NCI-H2171 treated with DMSO at 0.1 percent for 48 hours (cell line): ENCODE measurements at places on chromosomes 13 and 19.

DNA sequence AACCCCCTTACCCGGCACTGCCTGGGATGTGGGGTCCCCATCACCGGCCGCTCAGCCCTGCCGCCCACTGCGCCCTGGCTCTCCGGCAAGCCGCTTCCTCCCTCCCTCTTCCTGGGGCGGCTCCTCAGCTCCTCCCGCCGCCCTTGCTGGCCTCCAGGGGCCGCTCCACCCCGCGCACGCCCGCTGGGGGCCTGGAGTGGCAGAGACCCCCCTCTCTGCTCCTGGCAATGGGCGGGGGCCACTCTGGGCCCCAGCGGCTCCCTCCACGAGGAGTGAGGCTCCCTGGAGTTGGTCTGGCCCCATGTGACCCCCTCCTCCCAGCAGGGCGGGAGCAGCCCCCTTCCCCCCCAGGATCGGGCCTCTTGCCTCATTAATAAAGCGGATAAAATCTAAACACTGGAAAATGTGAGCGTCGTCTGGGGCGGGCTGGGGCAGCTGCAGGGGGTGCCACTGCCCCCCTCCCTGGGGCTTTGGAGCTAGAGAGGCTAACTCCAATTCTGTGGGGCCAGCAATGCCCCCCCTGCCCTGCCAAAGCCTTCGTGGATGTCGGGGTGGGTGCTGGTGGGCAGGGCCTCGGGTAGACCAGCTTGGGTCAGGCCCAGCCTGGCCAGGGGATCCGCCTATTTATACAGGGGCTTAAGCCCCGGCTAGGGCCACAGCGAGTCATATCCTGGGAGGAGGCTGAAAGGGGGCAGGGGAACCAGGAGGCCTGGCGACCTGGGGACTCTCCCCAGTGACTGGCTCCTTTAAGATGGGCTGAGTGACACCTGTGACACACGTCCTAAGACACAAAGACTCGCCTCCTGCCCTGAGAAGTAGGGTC lies at the start of gene PTGER1:
Gene PTGER1 (minus strand): TSS at position 104 of the 823 bp plus-strand sequence. CDS start 1,034 bp downstream, outside the sequence.
- DNase-seq: no peak

- DNase-seq: no peak
Observed at GRCh38 chr13:29496241-29496712, 99.2 kb downstream of the SLC7A1 start.

DNA sequence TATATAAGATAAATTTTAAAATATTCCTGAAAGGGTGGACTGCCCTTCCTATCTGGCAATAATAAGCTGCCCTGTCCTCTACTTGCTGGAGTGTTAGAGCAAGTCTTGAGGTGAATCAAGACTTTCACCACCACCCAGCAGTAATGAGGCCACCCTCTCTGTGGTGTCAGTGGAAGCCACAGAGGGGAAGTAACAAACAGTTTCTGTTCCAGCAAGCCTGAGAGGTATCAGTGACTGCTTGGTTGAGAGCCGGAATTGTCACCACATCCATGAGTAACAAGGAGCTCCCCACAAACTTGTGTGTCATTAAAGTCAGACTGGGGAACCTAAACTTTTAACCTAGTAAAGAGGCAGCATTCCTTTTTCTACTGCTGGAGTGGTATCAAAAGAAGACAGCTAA lies 532.7 kb upstream of the SPRY2 start:
- no peak for DNase-seq

DNA sequence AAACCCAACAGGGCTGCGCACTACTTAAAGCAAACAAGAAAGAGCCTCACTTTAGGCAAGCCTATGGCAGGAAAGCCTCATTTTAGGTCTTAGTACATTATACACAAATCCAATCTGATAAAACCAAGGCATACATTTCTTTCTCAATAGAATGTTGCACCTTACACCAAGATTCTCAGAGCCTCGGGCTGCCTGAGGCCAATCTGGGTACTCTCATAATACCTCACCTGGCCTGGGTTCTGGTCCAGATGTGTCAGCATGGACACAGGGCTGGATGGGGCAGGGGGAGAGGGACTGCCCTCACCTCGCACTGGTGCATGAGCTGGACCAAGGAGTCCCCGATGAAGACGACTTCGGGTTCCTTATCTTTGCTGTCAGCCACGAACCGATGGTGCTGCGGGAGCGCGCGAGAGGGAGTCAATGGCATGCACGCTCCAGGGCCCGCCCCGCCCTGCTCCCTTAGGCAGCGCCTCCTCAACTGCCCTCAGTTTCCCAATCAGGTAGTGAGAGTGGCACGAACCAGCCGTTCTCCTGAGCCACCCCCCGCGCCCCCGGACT lies at the start of gene PRR19:
Gene PRR19 (plus strand): TSS at position 487 of the 558 bp plus-strand sequence. CDS start 7,453 bp downstream, outside the sequence.
- DNase-seq: peak; percentile 51

DNA sequence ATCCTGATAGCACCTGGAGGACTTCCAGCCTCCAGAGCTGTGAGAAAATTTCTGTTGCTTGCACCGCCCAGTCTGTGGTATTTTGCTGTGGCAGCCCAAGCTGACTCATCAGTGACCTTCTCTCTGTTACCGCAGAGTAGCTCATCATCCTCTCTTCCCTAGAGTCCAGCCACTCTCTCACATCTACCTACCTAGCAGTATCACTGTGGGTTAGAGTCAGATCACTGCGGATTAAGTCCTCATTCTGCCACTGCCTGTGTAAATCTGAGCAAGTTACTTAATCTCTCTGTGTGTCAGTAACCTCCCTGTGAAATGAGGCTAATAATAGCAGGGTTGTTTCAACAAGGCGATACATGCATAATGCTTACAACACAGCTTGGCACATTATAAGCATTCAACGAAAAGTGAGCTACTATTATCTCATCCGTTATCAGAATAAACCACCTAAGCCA lies 40.3 kb upstream of the USPL1 start:
- DNase-seq: no peak

DNA sequence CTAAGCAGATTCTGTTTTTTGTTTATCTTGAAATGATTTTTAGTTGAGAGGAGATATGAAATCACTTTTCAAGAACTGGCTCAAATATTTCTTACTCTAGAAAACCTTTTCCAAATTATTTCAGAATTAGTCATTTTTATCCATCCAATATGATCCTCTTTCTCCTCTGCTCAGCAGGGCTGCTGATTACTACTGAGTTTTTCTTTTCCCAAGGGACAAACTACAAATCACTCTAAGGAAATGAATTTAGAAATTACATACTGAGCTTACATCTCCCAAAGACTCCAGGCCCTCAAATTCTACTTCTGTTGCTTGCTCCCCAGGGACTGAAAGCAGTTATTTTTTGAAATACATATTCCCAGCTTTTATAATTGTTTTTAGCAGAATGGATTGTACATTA lies 87.4 kb upstream of the UFM1 start:
- DNase-seq: no peak

- no peak for DNase-seq
Observed at GRCh38 chr19:18433735-18434398, 4.1 kb downstream of the ISYNA1 start.

DNA sequence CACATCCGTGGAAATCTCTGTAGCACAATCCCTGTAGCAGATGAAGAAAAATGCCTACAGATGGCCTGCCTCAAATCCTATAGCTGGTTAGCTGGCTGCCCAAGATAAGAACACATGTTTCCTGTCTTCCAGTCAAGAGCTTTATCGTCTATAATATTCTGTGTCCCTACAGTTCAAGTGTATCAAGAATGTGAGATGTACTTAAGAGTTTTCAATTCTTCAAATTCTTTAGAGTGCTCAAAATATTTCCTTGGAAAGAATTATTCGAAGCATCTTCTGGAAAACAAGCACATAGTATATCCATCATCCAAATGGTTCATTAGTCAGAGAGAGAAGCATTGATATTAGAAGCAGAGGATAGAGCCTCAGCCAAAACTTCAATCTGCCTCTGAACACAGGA lies 239.8 kb downstream of the COG6 start:
- DNase-seq: no peak

DNA sequence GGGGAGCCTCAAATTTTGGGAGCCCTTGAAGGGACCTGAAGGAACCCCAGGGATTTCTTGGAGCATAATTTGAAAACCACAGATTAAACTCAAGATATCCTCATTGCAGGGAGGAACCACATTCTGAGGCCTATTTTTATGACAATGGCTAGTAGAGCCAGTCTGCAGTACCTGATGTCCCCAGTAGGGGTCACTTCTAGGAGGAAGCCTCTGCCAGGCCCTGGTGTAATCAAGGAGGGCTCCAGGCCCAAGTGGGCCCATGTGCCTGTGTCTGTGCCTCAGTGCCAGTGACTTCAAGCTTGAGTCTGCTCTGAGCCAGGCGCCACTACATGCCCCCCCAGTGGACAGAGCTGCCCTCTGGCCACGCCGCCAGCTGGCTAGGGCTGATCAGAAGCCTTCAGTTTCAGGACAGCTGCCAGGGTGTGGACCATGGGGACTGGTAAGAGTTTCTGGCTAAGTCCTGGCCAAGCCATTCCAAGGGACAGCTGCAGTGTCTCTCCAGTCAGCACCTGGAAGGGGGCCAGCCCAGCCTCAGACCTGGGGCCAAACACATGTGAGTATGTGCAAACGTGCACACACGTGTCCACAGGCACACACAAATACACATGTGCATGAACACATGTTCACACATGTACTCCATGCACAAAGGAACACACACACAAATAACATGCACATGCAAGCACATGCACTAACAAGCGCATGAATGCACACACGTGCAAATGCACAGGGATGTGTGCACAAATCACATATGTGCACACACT lies 20.5 kb upstream of the SLC7A10 start:
- no peak for DNase-seq

DNA sequence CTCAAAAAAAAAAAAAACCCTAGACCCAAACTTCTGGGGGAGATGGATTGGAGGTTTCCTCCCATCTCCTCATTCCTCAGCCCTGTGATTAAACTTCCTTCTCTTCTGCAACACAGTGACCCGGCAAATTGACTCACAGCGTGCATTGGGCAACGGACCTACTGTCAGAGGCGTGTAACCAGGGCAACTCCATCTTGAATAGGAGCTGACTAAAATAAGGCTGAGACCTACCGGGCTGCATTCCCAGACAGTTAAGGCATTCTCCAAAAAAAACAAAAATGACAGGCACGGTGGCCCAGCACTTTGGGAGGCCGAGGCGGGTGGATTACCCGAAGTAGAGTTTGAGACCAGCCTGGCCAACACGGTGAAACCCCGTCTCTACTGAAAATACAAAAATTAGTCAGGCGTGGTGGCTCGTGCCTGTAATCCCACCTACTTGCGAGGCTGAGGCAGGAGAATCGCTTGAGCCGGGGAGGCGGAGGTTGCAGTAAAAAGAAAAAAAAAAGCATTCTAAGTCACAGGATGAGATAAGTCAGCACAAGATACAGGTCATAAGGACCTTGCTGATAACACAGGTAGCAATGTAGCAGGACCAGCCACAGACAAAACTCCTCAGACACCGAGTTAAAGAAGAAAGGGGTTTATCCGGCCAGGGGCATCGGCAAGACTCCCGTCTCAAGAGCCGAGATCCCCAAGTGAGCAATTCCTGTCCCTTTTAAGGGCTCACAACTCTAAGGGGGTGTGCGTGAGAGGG lies 5.4 kb upstream of the NLRP7 start:
- no peak for DNase-seq

GRCh38 chr13:113272031-113272430 lies 25.0 kb upstream of the LAMP1 start:
- DNase-seq: no peak

GRCh38 chr13:25421612-25422011 lies 49.8 kb downstream of the ATP8A2 start:
- no peak for DNase-seq

GRCh38 chr19:10625003-10625761 lies at the start of gene SLC44A2:
SLC44A2 (plus strand) TSS chr19:10625553; CDS start chr19:10625634, 81 bp downstream.
- no peak for DNase-seq

GRCh38 chr19:369876-370275 lies 25.3 kb upstream of the MIER2 start:
- no peak for DNase-seq

DNA sequence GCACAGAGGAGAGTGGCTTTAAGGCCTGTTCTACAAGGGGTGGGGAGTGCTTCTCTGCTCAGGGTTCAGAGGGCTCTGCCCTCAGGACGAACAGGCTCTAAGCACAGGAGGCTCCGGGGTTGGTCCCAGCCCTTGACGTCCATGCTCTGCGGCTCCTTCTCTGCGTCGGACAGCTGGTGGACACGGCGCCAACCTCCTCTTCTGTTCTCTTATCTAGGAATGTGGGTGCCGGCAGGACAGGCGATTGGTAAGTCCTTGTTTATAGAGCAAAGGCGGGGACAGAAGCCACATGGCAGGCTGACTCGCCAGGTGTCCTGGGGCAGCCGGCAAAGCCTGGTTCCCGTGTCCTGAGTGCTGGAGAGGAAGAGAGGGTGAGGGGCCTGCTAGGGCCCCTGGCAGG lies 8.4 kb upstream of the RPS15 start:
- no peak for DNase-seq

DNA sequence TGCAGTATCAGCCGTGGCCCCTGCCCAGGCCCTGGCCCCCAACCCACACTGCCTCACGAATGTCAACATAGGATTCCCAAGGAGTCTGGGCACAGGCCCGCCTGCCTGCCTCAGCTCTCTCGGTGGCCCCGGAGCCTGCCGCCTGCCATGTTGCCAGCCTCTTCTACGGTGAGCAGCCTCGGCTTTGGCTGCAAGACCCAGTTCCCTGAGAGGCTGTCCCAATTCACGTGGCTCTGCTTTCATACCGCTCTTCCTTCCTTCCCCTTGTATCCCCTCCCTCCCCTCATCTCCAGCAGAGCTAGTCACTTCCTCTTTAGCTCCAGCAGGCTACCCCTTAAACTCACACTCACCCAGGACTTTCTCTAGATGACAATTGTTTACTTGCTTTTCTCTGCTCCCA lies 42.7 kb downstream of the SERP2 start:
- no peak for DNase-seq

GRCh38 chr13:23365652-23366051 lies 67.8 kb downstream of the SACS start:
- no peak for DNase-seq

DNA sequence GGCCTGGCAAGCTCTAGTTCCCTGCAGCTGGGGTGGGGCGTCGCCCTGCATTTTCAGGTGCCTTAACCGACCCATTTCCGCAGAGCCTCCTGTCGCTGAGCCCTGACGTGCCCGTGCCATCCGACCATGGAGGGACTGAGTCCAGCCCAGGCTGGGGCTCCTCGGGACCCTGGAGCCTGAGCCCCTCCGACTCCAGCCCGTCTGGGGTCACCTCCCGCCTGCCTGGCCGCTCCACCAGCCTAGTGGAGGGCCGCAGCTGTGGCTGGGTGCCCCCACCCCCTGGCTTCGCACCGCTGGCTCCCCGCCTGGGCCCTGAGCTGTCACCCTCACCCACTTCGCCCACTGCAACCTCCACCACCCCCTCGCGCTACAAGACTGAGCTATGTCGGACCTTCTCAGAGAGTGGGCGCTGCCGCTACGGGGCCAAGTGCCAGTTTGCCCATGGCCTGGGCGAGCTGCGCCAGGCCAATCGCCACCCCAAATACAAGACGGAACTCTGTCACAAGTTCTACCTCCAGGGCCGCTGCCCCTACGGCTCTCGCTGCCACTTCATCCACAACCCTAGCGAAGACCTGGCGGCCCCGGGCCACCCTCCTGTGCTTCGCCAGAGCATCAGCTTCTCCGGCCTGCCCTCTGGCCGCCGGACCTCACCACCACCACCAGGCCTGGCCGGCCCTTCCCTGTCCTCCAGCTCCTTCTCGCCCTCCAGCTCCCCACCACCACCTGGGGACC lies 1.2 kb downstream of the ZFP36 start:
- DNase-seq: no peak
